ENCODE measurements at places on chromosomes 6 and 20. TPM values are rescaled to one million over a fixed set of nuclear protein-coding genes. Genes with fewer than 3 reads are reported as not detected.

DNA sequence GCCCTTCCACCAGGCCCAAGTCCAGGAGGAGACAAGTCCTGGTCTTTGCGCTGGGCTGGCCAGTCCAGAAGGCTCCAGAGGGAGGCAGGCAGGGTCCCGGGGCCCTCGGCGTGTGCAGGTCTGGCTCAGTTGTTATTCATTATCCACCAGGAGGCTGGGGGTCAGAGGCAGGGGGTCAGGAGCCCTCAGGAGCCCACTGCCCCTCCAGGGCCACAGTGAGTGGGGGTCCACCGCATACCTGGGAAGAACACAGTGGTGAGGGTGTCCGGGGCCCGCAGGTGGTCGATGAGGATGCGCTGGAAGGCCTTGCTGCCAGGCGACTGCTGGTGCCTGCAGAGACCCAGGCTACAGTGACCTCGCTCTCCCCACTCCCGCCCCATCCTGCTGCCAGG, 4.4 kb upstream of the C20orf144 start:
- no peak for DNase-seq

Gene GRIK2
- not detected for total RNA-seq

DNA sequence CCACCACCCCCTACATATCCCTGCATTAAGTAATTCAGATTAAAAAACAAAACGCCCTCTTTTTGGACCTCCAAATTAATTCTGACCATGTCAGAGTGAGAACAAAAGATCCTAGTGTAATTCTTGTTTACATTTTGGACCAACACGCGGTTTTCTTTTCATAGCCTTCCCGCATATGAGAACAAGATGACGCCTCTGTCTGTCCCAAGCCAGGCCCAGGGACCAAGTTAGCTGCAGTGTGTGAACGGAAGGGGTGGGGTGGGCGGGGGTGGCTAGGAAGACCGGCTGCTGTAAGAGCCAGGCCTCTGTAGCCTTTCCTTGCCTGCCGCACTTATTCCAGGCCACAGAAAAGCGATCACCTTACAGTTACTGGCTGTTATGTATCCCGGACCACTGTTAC, 68.0 kb downstream of the PLCG1 start:
- DNase-seq: no peak

- DNase-seq: no peak
Measured at GRCh38 chr6:163468738-163469137, 54.2 kb downstream of the QKI start.

DNA sequence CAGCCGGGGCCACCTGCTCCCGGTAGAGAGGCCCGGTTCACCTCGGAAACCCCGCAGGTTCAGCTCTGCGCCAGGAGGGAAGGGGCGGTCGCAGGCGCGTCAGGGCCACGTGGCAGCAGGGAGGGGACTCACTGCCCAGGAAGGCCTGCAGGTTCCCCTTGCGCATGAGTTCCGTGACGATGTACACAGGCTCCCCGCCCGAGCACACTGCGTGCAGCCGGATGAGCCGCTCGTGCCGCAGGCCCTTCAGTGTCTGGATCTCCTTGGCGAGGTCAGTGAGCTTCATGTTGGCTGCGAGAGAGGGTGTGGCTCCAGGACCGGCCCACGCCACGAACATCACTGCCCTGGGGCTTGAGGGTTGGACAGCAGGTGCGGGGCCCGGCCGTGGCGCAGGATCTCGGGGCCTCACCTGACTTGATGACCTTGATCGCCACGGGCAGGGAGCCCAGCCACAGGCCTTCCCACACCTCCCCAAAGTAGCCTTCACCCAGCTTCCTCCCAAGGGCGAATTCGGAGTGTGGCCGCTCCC, 4.9 kb upstream of the PTK6 start:
- DNase-seq: no peak

DNA sequence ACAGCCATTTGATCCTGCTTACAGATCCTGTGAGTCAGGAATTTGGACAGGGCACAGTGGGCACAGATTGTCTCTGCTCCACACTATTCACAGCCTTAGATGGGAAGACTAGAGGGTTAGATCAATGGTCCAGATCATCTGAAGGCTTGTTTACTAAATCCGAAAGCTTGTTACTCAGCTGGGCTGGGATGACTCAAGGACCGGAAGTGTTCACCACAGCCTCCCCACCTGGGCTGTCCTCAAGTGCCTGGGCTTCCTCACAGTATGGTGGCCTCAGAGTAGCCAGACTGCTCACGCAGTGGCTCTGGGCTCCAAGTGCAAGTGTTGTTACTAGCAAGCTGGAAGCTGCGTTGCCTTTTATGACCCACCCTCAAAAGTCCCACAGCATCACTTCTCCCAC, 75.4 kb upstream of the INSM1 start:
- DNase-seq: no peak

DNA sequence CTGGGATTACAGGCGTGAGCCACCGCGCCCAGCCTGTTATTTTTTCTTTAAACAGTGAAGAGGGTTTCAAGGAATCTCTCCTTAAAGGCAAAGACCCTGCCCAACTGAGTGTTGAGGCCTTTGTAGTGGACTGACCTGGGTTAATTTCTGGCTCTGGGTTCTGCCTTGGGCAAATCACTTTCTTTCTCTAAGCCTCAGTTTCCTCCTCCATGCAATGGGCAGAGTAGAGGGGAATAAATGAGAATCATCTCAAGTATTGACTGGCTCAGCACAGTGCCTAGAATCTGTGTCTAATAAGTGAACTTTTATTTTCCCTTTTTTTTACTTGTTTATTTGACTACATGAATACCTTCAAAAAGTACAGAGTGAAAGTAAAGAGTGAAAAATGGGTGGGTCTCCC, 31.0 kb upstream of the SLC9A8 start:
- DNase-seq: no peak

GRCh38 chr20:32333181-32333987, 24.7 kb upstream of the ASXL1 start:
- no peak for DNase-seq

DNA sequence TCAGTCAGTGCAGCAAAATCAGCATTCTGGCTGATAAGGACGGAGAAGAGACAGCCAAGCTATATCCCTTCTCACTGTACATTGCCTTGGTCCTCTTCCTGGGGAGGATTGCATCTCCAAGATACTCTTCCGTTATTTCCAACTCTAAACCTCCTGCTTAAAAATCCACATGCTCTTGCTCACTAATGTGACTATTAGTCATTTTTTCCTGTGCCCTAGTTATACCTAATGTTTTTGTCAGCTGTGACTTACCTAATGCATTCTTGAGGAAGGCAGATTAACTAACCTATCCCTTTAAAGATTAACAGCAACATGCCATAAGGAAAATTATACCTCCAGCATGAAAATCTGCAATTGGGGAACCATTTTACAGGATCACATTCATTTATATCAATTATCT, 317.6 kb downstream of the BTBD9 start:
- DNase-seq: no peak

- no peak for DNase-seq
Measured at GRCh38 chr6:73242001-73242400, 16.7 kb upstream of the KHDC1L start.

- no peak for DNase-seq
Measured at GRCh38 chr6:38355519-38355918, 284.2 kb downstream of the BTBD9 start.

DNA sequence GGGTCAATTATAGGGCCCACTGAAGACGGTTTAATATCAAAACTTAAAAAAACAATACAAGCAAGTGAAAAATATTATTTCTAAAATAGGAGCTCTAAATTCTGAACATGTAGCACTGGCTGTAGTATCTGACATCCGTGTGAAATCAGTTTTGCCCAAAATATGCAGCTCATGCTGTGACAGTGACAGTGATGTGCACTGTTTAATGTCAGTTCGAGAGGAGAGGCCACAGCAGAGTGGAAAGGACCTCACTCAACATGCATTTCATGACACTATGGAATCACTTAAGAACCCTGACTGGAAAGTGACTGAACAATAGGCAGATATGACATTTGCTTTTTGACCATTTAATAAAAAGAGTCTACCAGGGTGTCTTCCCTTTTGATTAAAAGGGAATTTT, 397.0 kb downstream of the FRK start:
- DNase-seq: no peak

DNA sequence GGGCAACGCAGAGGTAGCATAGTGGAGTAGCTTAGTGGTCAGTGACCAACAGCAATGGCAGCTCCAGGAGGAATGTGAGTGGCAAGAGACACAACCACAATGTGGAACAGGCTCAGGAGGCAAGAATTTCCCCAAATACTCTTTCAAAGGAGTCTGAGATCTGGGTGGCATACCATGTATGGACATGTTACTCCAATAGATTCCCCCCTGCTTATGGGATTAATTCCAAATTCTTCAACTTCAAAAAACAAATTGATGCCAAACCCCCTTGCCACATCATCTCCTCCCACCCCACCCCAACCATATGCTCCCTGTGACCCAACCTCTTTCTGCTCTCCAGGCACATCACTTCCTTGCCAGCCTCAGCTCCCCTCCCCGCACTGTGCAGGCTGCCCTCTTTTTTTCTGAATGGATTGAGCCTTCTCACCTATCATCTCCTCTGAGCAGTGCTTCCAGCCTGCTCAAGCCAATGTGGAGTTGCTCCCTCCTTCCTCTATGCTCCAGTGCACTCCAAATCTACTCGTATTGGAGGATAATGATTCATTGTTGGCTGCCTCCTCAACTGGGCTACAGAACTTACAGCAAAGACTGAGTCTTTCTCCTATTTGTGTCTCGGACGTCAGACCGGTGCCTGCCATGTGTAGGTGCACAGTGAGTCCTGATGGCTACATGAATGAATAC, 93.0 kb upstream of the CEP85L start:
- no peak for DNase-seq

DNA sequence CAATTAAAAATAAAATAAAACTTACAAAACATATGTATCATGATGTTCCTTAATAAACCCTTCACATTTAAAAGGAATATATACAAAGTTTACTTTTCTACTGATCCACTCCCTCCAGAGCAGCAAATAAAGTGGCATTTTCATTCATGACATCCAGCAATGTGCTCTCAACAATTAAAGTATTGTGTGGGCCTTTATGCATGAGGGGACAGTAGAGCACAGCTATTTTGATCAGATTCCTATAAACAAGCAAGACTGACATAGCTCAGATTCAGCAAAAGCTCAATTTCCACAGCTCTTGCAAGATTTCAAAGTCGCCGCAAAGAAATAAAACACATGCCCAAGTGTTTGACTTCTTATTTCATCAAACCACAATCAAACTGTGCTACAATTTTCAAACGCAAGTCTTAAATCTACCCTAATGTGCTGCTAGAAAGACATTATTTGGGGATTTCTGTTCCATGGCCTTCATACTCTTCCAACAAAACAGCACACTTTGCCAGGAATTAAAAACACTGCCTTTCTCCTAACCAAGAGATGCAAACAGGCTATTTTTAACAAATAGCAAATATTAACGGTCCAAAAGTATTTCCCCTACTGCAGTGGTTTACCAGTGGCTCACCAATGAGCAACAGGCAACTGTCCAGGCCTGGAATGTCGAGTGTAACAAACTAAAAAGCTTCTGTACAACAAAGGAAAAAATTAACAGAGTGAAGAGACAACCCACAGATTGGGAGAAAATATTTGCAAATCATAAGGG, 52.3 kb downstream of the MBOAT1 start:
- DNase-seq: no peak

- DNase-seq: no peak
Measured at GRCh38 chr20:39876976-39877635, 811.9 kb downstream of the MAFB start.

DNA sequence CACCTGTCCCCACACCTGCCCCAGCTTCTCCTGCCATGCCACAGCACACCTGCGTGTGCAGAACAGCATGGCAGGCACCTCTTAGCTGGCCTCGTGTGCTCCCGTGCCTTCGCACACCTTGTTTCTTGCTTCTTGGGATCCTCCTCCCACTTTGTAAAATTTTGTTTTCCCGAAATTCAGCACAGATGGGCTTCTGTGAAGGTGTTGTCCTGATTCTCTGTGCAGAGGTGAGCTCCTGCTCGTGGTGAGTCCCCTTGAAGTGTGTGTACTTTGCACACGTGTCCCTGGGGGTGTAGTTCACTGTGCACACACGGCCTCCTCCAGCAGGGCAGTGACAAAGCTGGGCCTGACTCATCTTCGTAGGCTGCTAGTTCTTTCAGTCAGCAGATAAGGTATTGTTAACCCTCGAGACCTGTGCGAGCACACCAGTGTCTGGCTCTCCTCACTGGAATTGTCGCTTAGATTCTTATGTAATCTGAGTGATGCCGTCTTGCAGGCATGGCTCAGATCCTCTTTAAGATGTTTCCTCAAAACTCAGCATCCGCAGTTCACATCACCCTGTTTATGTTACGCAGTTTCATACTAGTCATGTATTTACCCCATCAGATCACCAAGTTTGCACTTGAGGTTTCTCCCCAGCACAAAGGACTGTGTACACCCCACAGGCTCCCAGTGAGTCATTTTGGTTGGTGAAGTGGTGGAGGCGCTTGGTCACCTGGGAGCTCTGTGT, 77.7 kb downstream of the CDYL start:
- DNase-seq: no peak

Gene FOXF2
- 2.7 TPM for total RNA-seq

- DNase-seq: no peak
Measured at GRCh38 chr6:36171573-36171972, 25.0 kb upstream of the BRPF3 start.

- no peak for DNase-seq
Measured at GRCh38 chr6:83176246-83176645, 16.8 kb downstream of the PGM3 start.

Gene XKR7
- not detected for total RNA-seq

DNA sequence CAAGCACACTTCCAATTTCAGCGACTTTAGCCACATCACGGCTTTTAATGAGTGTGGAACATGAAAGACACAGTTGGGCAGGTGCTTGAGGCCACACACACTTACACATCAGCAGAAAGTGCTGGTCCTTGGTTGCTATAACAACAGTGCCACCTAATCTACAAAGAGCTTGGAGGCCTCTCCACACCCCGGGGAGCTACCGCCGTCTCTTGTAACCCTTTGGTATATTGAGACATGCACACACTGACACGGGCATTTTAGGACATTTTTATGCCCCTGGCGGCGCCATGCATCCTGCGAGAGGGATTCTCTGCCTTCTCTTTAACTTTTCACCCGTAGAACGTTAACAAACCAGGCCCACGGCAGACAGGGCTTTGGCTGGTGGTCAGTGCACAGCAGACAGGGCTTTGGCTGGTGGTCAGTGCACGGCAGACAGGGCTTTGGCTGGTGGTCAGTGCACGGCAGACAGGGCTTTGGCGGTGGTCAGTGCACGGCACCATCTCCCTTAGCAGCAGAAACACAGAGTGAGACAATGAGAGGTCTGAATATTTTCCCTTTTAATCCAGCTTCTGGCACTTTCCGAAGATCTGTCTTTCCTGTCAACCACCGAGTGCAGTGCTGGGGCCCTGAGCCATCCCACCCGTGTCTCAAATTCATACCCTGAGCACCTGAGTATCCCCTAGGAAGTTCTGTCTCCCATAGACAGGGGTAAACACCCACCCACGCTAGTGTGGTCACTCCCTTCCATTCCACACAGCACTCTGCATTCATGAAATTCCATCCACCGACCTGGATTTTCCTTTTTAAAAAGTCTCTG, 116.6 kb upstream of the RPS6KA2 start:
- no peak for DNase-seq

DNA sequence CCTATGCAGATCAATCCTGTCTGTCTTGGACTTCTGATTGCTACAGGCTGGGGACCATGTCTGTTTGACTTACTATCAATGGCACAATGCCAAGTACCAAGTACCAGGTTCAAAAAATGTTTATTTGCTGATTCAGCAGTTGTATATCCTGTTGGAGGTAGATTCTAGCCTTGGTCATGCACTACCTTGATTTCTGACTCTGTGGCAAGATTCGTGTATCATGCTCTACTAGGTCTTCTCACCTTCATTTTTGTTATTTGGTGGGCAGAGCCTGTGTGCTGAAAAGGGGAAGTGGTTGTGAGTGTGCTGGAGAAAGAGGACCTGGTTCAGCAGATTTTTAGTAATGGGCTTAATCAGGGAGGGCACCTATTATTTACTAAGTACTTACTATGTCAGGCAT, 192.4 kb upstream of the MYLIP start:
- no peak for DNase-seq
